Neural progenitor cell (in vitro differentiated cells): ENCODE measurements at places on chromosomes 1 and 21. TPM values are rescaled to one million over a fixed set of nuclear protein-coding genes. Genes with fewer than 3 reads are reported as not detected.

The HSD3B1 gene
- not detected in 2 replicates for total RNA-seq

The CYP2J2 gene
- total RNA-seq = 0.07 and 0.19 TPM in 2 replicates

The EPHX1 gene
- total RNA-seq = 4.3 and 5.7 TPM in 2 replicates

The PLEKHO1 gene
- total RNA-seq = 39.3 and 43.3 TPM in 2 replicates

The HYI gene
- total RNA-seq = 10.3 and 26.8 TPM in 2 replicates

DNA sequence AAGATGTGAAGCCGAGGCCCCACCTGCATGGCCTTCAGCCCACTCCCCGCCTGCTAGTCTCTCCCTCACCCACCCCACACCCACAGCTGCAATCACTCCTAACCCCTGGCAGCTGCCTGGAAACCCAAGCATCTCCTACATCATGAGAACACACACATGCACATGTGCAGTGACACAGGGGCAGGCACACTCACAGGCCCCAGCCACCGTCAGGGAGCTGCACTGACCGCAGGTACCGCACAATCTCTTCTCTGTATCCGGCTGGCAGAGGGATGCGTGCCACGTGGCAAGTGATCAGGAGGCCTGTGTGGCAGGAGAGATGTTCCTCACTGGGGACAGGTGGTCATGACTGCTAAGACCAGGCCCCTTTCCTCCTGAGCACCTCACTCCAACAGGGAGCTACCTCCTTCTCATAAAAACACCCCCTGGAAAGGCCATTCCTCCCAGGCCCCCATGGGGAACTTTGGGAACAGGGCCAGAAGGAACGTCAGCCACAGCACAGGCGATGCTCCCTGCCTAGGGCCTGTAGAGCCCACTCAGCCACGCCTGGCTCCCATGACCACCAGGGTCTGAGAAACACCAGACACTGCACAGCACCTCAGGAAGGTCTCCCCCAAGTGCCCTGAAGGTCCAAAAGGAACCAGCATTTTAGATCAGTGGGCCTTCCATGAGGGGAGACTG, 6.0 kb downstream of the LSS start:
- H3K27me3 ChIP-seq = no peaks in the 10 kb centered on the region
- DNase-seq = no peak
- H3K4me3 ChIP-seq = no peak overlapping the region

- peak overlapping the region; percentile 58 for H3K4me3 ChIP-seq
- peaks cover 27% of the 10 kb centered on the region for H3K27me3 ChIP-seq
- H3K4me1 ChIP-seq = no peaks in the 10 kb centered on the region
- H3K27ac ChIP-seq = no peak overlapping the region
Measured at GRCh38 chr21:41419921-41420862, 5.8 kb upstream of the MX1 start.

- no peaks in the 10 kb centered on the region for H3K4me1 ChIP-seq
- H3K27me3 ChIP-seq = no peaks in the 10 kb centered on the region
- no peak overlapping the region for H3K4me3 ChIP-seq
- DNase-seq = no peak
Measured at GRCh38 chr1:221753828-221754188, 11.9 kb upstream of the DUSP10 start.

DNA sequence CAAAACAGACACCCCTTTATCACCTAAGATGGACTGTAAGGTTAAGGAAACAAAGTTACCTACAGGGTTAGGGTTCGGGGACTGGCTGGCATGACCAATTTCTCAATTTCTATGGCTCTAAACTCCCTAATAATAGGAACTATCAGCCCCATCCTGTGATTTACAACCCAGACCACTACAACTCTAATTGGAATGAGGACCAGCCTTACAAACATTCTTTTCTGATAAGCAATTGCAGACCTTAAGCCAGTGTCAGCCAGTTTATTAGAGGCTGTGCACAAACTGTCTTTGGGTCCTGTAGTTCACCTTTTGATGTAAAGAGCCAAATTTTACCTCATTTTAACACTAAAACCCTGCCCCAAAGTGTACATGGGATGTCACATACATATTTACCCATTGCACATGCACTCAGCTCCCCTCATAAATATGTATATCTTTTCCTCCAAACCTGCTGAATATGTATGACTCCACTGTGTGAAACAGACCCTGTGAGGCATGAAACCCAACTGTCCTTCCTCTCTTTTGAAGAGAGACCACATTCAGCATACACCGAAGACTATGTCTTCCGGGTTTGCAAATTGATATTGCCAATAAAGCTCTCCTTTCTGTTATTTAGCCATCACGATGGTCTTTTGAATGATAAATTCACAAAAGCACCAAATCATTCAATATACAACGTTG, 7.3 kb upstream of the APP start:
- H3K27me3 ChIP-seq = no peaks in the 10 kb centered on the region
- no peak for DNase-seq
- no peak overlapping the region for H3K27ac ChIP-seq

DNA sequence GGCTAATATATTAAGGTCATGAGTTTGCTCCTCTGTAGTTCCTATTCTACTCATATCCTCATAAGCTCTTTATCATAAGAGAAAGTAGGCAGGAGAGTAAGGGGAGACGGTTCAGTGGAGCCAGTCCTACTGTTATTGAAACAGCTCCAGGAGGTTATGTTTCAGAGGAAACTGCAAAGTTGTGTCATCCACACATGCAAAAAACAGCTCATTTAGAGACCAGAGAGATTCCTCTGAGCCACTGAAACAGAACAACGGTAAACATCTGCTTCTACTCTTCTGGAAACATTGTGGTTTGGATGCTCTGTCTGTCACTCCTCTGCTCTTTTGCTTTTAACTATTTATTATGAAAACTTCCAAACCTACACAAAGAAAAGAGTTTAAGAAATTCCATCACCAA, 66.3 kb upstream of the PPP2R5A start:
- H3K36me3 ChIP-seq = no peaks in the 10 kb centered on the region
- no peak for DNase-seq
- H3K27ac ChIP-seq = no peak overlapping the region
- peaks cover 17% of the 10 kb centered on the region for H3K4me1 ChIP-seq
- H3K4me3 ChIP-seq = no peak overlapping the region

- no peak overlapping the region for H3K27ac ChIP-seq
- H3K4me3 ChIP-seq = no peak overlapping the region
- H3K36me3 ChIP-seq = no peaks in the 10 kb centered on the region
Measured at GRCh38 chr21:33395891-33396331, 7.3 kb upstream of the IFNGR2 start.

DNA sequence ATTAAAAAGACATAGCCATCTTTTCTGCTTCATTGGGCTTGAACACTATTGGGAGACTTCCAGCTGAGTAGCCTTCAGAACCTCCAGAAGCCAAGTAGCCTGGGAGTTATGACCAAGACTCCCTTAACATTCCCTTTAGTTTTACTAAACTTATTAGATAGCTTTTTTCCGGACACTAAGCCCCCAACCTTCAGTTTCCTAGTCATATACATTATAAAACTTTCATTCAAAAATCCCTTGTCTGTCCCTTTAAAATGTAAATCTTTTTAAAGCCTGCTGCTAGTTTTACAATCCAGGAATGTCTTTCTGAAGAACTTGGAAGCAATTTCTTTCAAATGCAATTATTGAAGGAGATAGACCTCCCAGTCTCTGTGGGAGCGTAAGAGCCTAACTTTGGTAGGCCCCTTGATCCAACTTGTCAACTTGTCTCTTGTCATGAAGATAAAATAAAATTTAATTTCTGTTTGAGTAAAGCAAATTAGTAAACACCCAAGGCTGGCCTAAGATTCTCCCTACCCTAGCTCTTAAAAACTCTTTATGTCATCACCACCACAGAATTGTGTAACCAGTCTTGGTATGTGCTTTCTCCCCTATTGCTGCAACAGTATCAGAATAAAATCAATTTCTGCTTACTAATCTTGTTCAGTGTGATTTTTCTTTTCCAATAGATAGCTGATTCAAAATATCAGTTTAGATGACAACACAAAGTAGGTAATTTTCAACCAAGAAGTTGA, 796.2 kb downstream of the PLA2G4A start:
- peaks cover 41% of the 10 kb centered on the region for H3K4me1 ChIP-seq
- H3K27me3 ChIP-seq = no peaks in the 10 kb centered on the region
- no peak overlapping the region for H3K27ac ChIP-seq
- no peak overlapping the region for H3K4me3 ChIP-seq
- DNase-seq = no peak

- H3K4me1 ChIP-seq = peaks cover 17% of the 10 kb centered on the region
- peak overlapping the region; percentile 70 for H3K27ac ChIP-seq
- DNase-seq = no peak
- peaks cover 7% of the 10 kb centered on the region for H3K36me3 ChIP-seq
- no peaks in the 10 kb centered on the region for H3K27me3 ChIP-seq
Measured at GRCh38 chr1:46086576-46086975, 45.9 kb downstream of the PIK3R3 start.

GRCh38 chr1:75985827-75986226, 53.6 kb upstream of the ASB17 start:
- H3K4me1 ChIP-seq = no peaks in the 10 kb centered on the region
- H3K27ac ChIP-seq = no peak overlapping the region
- no peak for DNase-seq
- no peak overlapping the region for H3K4me3 ChIP-seq
- peaks cover 6% of the 10 kb centered on the region for H3K27me3 ChIP-seq

- DNase-seq = peak; percentile 19
- no peaks in the 10 kb centered on the region for H3K27me3 ChIP-seq
- no peak overlapping the region for H3K4me3 ChIP-seq
- no peaks in the 10 kb centered on the region for H3K36me3 ChIP-seq
- peaks cover 15% of the 10 kb centered on the region for H3K4me1 ChIP-seq
Measured at GRCh38 chr21:43699933-43700599, 18.9 kb upstream of the PDXK start.

GRCh38 chr1:163745204-163745603, 423.4 kb downstream of the NUF2 start:
- no peak overlapping the region for H3K4me3 ChIP-seq
- no peaks in the 10 kb centered on the region for H3K36me3 ChIP-seq
- H3K27me3 ChIP-seq = no peaks in the 10 kb centered on the region
- no peak overlapping the region for H3K27ac ChIP-seq
